Left renal pelvis (tissue), 4 donors: ENCODE measurements at places on chromosomes 12 and 14. TPM values are rescaled to one million over a fixed set of nuclear protein-coding genes. Genes with fewer than 3 reads are reported as not detected.

CISTR gene
- polyA plus RNA-seq, result not detected

PWP1 gene
- 50.8 TPM for polyA plus RNA-seq

ACOT6 gene
- polyA plus RNA-seq, result not detected

CCDC60 gene
- not detected for polyA plus RNA-seq

RNASE7 gene
- polyA plus RNA-seq, result 0.54 TPM

GLT8D2 gene
- polyA plus RNA-seq, result 17.9 TPM

RTN1 gene
- 6.5 TPM for polyA plus RNA-seq

ACRBP gene
- 6.8 TPM for polyA plus RNA-seq

CLEC2A gene
- not detected for polyA plus RNA-seq

KRT74 gene
- polyA plus RNA-seq, result not detected

FOXA1 gene
- 2.8 TPM for polyA plus RNA-seq

IL31 gene
- not detected for polyA plus RNA-seq

SRGAP1 gene
- polyA plus RNA-seq, result 21.4 TPM

KRT8 gene
- polyA plus RNA-seq, result 6.0 TPM

ADAM21 gene
- polyA plus RNA-seq, result 0.43 TPM

HOXC6 gene
- 90.5 TPM for polyA plus RNA-seq

RNASE2 gene
- polyA plus RNA-seq, result 0.86 TPM
